ENCODE measurements at places on chromosomes 6 and 20.

DNA sequence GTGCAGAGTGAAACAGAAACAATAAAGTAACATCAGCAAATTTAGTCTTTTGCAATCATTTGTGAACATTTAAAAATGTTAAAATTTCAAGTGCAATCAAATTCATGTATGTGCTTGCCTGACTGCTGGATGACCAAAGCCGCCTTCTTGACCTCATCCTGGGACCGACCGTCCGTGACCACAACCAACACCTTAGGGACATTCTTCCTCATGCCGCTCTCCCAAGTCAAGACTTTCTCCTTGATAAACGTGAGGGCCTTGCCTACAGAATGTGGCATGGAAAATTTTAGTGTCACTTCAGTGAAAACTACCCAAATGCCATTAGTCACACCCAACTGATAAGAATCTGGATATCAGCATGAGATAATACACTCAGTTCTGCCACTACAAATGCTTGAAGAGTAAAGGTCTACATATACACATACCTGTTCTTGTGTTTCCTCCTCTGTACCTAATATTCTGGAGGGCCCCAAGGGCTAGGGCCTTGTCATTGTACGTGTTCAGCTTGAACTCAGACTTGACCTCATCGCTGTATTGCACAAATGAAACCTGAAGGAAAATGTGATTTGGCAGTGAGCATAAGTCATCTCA lies 86.8 kb downstream of the COL12A1 start:
- DNase-seq: no peak

GRCh38 chr6:1477432-1478090 lies 88.2 kb downstream of the FOXF2 start:
- no peak for DNase-seq

GRCh38 chr20:34998331-34998950 lies 42.8 kb downstream of the MYH7B start:
- DNase-seq: no peak

- DNase-seq: no peak
Measured at GRCh38 chr6:13124131-13124530, 204.2 kb downstream of the TBC1D7 start.

- DNase-seq: no peak
Measured at GRCh38 chr6:126672649-126673048, 332.7 kb downstream of the CENPW start.

DNA sequence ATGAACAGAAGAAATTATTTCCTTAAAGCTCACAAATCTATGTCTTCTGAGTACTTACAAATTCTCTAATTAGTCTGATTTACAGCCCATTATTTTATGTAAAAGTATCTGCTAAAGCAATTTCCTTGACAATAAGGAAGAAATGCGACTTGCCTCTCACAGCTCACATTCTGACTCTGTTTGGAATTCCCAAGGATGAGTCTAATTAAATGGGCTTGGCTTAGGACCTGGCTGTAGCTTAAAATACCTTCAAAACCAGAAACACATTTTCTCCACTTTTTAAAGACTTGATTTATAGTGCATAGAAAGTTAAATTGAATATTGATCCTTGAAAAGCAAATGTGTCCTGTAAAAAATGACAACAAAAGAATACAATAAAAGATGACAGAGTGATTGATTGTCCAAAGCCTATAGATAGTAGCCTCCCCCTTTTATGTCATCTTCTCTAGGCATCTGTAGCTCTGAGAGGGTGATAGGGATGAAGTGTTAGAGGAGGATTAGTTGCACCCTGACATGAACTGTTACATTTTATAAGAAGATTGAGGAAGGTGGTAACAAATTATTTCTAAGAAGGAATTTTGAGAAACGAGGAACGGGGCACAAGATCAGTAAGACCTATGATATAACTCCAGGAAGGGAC lies 118.9 kb downstream of the MACROD2 start:
- DNase-seq: no peak

DNA sequence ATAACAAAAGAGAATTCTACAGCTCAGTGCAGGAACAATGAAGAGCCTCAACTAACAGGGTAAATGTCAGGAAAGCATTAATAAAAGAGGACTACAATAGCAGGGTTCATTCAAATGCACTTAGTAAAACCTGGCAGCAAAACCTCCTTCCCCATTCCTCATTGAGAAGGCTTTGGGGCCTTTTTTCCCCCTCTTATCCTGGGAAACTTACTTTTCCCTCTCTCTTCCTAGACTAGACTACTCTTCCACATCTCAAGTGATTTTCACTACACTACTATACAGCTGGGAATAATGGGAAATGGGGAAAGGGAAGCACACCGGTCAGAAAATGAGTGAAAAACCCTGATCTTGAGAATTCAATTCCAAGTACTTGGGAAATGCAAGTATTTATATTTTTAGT lies 10.1 kb downstream of the ROMO1 start:
- DNase-seq: no peak

DNA sequence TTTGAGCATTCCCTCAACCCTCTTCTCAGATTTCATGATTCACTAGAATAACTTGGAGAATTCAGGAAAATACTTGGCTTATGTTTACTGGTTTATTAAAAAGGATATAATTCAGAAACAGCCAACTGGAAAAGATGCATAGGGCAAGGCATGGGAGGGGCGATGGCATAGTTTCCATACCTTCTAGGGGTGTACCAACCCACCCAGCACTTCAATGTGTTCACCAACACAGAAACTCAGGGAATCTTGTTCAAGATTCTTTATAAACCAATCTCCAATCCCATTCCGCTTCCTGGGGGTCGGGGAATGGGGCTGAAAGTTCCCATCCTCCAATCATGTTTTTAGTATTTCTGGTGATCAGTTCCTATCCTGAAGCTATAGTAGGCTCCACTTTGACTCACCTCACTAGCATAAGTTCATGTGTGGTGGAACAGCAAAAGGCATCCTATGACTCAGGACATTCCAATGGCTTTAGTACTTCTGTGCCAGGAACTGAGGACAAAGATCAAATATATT lies 164.4 kb downstream of the SIM1 start:
- DNase-seq: no peak

GRCh38 chr6:160967833-160968232 lies 23.7 kb upstream of the MAP3K4 start:
- no peak for DNase-seq

DNA sequence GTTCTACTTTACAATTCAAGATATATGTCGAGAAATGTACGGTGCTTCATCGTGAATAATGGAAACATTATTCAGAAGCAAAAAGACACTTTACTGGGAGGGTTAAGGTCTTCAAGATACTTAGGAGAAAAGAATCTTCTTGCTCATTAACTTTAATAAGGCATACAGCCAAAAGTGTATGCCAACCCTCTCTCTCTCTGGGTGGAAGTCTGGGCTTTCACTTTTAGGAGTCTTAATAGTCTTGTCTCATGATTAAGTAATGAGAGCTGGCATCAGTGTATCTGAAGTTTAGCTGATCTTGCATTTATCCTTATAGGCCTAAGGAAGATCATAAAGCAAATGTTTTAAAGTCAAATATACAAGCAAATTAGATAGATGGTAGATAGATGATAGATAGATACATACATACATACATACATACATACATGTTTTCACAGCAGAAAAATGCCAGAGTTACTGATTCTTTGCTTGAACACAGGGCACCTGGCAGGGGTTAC lies 21.5 kb downstream of the OLIG3 start:
- no peak for DNase-seq

DNA sequence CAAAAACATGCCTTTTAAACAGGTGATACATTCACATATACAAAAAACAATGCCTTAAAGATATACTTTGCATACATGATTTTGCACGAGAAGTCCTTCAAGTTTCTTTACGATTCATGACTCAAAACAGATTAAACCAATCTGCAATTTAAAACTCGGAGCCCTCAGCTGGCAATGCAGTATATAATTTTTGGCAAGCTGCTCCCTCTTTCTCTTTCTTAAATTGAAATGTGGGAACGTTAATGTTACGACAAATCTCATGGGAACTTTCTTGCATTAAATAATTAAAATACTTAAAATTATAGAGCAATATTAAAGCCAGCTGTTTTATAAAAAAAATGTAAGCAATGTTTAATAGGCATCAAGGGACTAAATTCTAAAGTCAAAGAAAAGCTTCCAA lies 334.6 kb downstream of the ESR1 start:
- no peak for DNase-seq

DNA sequence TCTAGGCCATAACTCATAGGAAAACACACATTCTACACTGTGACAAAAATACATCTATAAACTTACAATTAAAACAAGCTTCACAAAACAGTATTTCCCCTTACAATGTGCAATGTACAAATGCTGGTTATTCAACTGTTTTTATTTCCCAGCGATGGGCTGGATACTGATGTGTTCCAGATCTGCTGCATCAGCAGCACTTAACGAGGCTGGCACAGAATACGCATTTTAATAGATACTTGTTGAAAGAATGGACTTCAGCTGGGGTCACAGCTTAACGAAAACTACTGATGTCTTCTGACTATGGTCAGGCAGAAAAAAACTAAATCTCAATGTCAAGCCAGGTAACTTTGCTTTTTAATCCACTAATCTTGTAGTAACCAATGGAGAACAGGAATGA lies 70.9 kb downstream of the B4GALT5 start:
- no peak for DNase-seq

DNA sequence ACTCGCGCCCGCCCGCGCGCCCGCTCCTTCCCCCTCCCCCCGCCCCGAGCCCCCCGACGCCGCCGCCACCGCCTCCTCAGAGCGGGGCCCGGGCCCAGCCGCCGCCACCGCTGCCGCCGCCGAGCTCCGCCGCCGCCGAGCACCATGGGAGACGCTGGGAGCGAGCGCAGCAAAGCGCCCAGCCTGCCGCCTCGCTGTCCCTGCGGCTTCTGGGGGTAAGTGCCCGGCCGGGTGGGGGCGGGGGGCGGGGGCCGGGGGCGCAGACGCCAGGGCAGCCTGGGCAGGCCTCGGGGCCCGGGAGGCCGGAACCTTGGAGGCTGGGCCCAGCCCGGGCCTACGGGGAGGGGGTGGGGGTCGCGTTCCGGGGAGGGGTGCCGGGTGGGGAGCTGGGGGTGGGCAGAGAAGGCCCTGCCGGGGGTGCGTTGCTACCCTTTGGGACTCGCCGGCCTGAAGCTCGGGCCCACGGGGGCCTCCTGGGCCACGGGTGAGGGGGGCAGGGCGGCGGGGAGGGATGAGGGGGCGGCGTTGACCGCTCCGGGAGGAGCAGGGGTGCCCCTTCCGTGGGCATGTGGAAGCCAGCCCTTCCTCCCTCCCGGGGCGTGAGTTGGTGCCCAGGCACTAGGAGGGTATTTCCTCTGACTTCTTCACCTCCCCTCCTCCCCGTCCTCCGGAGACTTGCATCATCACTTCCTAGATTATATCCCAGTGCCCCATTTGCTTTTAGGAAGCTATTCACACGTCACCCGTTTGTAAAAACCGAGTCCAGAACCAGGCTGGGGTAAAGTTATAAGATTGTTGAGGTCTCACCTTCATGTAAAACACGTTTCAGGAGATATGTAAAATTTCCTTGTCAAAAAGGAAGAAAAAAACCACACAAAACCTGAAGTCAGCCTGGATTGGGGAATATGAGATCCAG lies 533 bp downstream of the ZFAND3 start:
- peak; percentile 35 for DNase-seq

DNA sequence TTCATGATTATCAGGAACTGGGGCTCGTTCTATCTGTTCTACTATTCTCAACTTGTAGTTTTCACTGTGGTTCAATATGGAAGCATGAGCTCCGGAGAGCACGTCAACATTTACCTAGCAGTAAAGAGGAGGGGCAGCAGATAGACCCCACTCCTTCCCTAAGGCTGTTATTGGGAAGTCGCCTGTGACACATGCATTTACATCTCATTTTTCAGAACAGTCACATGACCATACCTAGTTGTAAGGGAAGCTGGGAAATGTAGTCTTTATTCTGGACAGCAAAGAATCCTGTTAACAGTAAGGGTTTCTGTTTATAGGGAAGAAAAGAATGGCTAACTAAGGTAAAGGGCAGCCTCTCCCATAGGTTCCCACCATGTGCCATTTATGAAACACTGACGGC lies 158.3 kb downstream of the ZFP64 start:
- DNase-seq: no peak

- no peak for DNase-seq
Measured at GRCh38 chr20:61874421-61875068, 191.1 kb downstream of the TAF4 start.

DNA sequence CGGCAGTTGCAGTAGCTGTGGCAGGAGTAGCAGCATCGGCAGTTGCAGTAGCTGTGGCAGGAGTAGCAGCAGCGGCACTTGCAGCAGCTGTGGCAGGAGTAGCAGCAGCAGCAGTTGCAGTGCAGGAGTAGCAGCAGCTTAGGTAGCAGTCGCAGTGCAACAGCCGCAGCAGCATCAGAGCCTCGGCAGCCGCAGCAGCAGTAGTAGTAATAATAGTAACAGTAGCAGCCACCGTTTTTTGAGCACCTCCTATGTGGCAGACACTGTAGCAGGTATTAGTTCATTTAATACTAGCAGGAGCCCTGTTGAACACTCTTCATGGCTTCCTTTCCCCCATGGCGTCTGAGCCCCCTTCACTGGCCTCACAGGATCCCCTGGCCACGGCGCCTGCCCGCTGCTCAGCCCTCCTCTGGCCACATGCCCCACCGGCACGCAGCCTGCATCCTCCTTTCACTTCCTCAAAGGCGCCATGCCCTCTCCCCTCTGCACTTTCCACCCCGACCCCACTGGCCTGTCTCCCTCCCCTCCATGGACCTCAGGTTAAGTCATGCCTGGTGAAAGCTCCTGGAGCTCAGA lies 19.1 kb upstream of the IRF4 start:
- no peak for DNase-seq

DNA sequence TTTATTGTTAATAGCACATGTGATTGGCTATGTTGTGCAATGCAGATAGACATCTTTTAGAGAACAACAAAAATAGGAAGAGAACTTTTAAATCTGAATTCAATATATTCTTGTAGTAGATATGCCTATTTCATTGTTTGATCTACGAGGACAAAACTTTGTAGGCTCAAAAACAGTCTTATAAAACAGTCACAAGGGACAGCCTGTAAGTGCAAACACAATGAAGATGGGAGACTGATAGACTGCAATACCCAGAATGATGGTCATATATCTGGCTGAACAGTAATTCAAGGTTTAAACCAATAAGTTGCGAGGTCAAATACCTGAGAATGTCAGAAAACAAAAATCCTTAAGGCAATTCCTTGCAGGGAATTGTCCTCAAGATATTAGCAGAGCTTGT lies 1342.9 kb upstream of the ADGRB3 start:
- no peak for DNase-seq

GRCh38 chr6:100186552-100186951 lies 192.5 kb upstream of the MCHR2 start:
- DNase-seq: no peak

- no peak for DNase-seq
Measured at GRCh38 chr20:17807651-17808050, 107.9 kb downstream of the BANF2 start.

- DNase-seq: no peak
Measured at GRCh38 chr20:32518593-32519380, 66.3 kb downstream of the NOL4L start.

DNA sequence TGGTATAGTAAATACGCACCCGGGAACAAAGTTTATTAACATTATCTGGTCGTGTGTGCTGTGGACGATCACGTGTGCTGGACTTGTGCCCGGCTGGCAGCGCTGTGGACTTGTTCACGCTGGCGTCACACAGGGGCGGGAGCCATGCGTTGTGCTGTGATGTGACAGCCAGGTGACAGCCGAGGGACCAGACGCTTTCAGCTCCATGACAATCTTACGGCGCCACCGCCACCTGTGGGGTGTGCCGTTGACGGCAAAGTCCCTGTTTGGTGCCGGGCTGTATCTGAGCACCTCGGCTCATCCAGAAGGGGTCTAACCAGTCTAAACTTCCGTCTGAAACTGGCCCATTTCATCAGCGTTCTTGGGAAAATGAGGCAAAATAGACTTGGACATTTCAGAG lies 25.2 kb downstream of the DLL1 start:
- DNase-seq: peak; percentile 34

GRCh38 chr6:165656581-165657324 lies 6.3 kb downstream of the PDE10A start:
- no peak for DNase-seq
